ENCODE measurements at places on chromosomes 7 and 10.

- no peak for DNase-seq
Measured at GRCh38 chr7:80357530-80357929, 154.3 kb downstream of the GNAT3 start.

GRCh38 chr10:7826971-7827370, 8.7 kb downstream of the TAF3 start:
- no peak for DNase-seq

- DNase-seq: no peak
Measured at GRCh38 chr7:139482662-139483466, 609 bp downstream of the KLRG2 start.

DNA sequence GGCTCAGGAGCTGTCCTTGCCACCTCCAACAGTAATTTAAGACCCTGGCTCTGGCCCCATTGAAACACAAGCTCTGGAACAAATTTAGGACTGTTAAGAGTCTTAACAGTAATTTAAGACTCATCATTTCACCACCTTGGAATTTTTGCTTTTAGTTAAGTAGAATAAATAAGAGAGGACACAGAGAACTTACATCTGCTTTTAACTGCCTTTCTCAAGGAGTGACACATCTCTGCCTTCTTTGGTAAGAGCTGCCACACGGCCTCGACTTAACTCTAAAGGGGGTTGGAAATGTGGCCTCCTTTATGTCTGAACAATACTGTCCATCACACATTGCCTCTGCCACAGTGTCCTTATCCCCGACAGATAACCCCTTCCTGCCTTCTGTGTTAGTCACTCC, 77.9 kb downstream of the HERPUD2 start:
- DNase-seq: no peak
